ENCODE measurements at places on chromosomes 11 and 22.
A peak's percentile ranks its signal among the peaks of the same experiment; 100 is the strongest.

DNA sequence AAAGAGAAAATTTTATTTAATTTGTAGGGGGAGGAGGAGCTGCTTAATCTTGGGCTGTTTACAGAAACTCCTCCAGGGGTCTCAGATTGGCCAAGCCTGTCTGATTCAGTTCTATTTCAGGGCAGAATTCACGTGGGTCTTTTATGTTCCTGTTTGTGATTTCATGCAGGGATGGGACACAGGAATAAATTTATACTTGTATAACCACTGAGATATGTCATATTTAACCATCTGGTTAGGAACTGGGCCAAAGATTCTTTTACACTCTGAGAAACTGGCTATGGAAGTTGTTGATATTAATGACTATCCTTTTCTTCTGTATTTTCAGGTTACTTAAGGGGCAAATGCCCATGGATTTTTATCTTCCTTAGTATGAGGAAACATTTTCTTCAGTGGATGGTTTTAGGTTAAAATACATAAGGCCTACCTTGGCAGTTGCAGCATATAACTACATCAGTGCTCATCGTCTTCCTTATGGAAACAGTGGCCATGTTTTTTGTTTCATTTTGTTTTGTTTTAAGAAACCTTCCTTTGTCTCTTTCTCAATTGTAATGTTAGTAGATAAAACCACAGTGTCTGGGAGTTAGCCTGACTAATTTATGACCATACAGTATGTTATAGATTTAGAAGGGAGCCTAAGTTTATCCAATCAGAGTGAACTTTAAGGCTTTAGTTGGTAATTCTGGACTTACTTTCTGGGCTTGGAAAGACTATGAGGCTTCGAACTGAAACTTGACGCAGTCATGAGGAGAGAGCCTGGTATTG, 132.4 kb upstream of the ANO3 start:
- DNase-seq: peak; percentile 32

GRCh38 chr11:130798280-130798679, 118.0 kb downstream of the SNX19 start:
- no peak for DNase-seq

GRCh38 chr11:46498179-46498578, 95.6 kb downstream of the AMBRA1 start:
- DNase-seq: peak; percentile 27

DNA sequence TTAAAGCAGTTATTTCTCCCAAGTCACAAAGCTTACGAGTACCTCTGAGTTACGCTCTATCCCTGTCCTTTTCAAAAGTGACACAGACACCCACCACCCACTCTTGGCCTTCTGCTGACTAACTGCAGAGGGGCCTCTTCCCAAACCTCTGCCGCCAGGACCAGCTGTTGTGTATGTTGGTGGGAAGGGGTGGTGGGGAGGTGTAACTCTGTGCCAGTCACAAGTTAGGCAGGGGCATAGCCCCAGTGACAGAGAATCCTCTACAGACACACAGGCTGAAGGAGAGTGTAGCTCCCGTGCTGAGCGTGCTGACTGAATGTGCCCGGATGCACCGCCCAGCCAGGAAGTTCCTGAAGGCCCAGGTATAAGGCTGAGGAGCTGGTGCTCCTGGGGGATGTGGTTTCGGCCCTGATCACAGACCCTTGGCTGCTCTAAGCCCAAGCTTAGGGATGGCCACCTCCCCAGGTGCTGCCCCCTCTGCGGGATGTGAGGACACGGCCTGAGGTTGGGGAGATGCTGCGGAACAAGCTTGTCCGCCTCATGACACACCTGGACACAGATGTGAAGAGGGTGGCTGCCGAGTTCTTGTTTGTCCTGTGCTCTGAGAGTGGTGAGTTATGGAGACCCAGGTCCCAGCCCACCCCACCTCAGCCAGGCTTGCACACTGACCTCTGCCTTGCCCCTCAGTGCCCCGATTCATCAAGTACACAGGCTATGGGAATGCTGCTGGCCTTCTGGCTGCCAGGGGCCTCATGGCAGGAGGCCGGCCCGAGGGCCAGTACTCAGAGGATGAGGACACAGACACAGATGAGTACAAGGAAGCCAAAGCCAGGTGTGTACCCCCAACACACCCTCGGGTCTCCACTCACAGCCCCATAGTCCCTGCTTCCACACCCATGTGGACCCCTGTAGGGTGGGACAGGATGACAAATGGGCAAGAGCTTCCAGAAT, 4.9 kb downstream of the RIC8A start:
- no peak for DNase-seq

GRCh38 chr11:129937592-129938238, 42.3 kb upstream of the NFRKB start:
- DNase-seq: no peak

- DNase-seq: no peak
These were observed 4.0 kb upstream of the TH start for GRCh38 chr11:2175659-2176058.

DNA sequence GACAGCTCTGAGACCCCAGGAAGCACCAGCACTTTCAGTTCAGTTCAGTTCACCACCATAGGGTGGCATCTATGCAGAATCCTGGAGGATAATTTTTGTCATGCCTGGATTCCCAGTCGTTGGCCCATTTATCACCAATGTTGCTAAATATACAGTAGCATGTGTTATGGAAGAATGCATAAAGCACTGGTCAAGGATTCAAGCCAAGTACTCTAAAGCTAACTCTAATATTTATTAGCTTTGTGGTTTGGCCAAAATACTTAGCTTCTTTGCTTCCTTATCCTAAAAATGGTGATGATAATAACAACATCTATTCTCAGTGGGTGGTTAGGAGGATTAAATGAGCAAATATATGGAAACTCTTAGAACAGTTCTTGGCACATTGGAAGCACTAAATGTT, 294.7 kb upstream of the ZC3H12C start:
- no peak for DNase-seq

DNA sequence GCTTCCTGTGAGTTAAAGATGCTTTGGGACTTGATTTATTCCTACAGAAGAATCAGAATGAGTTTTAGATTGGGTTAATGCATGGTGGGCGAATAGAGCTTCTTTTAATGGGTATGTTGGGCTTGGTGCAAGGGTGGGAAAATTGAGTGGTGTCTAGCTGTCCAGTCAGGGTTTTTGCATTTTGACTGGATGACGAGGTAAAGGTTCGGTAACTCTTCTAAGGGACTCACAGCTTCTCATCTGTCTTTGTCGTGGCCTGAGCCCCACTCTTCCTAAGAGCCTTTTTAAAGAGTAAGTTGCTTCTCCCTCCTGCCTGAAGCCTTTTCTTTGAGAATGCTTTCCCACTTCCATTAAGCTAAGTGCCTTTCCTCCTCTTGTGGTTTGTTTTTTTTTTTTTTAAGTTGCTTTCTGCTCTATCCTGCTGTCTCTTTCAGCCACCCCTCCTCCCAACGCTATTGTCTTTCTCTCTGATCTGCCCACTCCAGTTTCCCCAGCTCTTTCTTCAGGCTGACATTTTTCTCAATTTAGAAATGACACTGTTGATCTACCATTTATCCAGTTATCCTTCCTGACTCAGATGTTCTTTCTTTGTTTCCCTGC, 1.1 kb downstream of the DPF2 start:
- DNase-seq: no peak

- peak; percentile 70 for DNase-seq
These were observed 9.0 kb upstream of the MALAT1 start for GRCh38 chr11:65489706-65490320.

- no peak for DNase-seq
These were observed 109.7 kb upstream of the OR9Q1 start for GRCh38 chr11:57913715-57914704.

- no peak for DNase-seq
These were observed 4.6 kb downstream of the ATF4 start for GRCh38 chr22:39524753-39525657.

GRCh38 chr11:35363246-35363801, 56.0 kb downstream of the SLC1A2 start:
- peak; percentile 36 for DNase-seq

GRCh38 chr11:32890843-32891656, 1.6 kb upstream of the QSER1 start:
- DNase-seq: no peak

DNA sequence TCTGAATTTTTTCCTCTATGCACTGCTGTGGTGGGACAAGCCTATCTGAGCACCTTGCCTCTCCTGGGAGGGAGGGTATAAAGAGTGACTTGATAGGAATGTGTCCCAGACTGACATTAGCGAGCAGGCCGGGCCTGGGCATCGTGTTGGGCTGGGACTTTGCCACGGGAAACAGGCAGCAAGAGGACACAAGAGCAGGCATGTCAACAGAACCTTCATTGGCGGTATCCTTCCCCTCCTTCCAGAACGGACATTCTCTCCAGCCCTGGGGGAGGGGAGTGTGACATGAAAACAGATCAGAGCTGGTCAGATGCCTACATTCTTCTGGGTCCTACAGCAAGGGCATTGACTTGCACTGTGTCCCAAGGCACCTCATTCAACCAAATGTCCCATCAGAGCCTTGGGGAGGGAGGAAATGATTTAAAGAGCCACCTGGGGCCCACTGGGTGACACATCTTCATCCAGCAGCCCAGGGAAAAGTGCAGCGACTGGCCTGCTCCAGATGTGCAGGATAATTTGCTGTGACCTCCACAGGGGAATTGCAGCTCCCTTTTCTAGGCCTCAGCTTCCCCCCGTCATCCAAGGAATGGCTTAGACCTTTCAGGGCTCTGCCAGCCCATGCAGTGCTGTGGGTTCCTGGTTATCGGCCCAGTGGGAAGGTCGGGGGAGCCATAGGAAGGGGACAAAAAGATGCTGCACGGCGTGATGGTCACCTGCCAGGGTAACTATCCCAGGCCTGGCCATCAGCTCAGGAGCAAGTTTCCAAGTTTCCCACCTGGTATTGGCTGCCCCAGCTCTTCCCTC, 21.8 kb upstream of the UVRAG start:
- no peak for DNase-seq

DNA sequence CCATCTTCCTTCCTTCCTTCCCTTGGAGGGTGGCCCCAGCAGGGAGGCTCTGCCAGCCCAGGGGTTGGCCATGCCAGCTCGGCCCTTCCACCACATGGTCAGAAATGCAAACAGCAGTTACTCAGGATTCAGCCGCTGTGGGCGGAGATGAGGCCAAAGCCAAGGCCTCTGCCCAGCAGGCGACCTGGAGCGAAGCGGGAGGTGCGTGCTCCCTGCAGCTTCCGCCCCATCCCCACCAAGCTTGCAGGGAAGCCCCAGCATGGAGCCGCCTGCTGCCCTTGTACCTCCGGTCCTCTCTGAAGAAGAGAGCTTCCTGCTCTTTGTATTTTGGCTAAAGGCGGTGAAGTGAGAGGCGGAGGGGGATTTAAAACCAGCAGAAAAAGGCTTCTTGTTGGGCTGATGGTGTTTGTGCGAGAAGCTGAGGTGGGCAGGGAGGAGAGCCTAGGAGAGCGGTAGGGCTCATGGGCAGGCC, 50.4 kb downstream of the ANO1 start:
- no peak for DNase-seq

DNA sequence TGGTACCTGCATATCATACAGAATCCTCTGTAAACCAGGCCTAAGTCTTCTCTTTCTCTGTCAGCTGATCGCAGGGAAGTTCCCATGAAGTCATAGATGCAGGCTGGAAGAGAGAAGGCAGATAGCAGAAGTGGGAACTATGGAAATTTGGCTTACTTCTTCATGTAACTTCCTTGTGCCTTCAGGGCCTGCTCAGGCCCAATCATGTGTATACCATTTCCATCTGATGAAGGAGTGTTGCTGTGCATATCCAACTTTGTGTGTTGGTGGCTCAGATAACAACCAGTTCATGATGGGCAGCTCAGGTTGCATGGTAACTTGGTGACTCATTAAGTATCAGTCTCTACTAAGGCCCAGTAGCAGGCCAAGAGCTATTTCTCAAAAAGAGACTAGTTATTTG, 53.1 kb upstream of the CEP295 start:
- no peak for DNase-seq

- no peak for DNase-seq
These were observed at the start of gene USH1C for GRCh38 chr11:17544181-17544622. TSS of gene USH1C (minus strand) at chr11:17544416. CDS start at chr11:17544307, 109 bp downstream.

GRCh38 chr22:27377501-27378295, 423.9 kb downstream of the MN1 start:
- DNase-seq: no peak

DNA sequence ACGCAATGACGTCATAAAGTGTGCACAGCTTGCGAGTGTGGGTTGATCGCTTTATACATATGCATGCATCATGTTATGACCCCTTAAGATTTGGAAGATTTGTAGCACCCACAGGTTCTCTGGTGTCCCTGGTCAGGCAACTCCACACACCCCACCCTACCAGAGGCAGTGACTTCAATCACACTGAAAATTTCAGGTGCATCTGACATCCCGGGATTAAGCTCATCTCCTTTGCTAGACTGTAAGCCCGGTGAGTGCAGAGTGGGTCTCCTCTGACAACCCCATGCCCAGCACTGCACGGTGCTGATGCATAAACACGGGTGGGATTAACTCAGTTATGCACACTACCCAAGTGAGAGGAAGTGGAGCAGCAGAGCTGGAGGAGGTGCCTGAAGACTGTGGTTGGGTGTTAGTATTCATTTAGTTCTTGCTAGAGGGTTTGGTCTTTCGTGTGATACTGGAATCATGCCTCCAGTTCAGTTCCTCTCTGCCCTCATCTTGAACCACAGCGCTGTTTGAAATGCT, 6.5 kb downstream of the ARSA start:
- DNase-seq: no peak

DNA sequence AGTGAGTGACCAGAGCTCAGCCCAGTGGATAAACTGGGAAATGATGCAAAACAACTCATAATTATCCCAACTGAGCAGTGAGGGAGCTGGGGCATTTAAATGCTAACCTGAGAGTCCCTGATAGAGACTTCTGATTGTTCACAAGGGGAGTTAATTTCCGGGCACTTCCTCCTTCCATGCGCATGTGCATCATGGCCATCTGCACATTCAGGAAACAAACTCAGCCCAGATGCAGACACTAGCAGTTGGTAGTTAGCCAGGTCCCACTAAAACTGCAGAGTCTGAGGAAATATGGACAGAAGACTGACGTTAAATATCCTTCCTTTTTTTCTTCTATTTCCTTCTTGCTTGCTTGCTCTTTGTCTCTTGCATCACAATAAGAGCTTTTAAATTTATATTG, 852.1 kb upstream of the LRRC4C start:
- peak; percentile 30 for DNase-seq

GRCh38 chr11:47499614-47500013, 50.7 kb upstream of the RAPSN start:
- no peak for DNase-seq

DNA sequence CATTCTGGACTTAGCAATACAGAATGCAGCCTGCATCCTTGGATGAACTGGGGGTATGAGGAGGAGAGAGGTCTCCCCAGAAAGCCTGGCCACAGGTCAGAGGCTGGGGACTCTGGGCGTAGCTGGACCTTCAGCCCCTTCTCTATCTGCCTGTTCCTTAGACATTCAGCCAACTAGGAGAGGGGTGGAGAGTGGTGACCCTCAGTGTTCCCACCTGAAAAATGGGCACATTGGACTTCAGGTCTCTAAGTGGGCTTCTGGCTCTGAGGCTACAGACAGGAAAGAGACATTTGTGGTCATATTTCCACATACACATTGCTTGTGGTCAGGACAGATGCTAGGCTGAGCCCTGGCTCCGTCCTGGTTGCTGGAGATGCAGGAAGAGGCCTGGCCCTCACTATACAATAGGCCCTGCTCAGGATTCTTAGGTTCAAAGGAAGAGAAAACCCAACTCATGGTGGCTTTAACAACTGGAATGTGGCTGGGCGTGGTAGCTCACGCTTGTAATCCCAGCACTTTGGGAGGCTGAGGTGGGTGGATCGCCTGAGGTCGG, 30.1 kb upstream of the CBX7 start:
- no peak for DNase-seq

All from muscle of arm (tissue), 14 donors.